ENCODE measurements at places on chromosomes 13 and 19. TPM values are rescaled to one million over a fixed set of nuclear protein-coding genes. Genes with fewer than 3 reads are reported as not detected.

- H3K27ac ChIP-seq = no peak overlapping the region
- no peaks in the 10 kb centered on the region for H3K36me3 ChIP-seq
- H3K4me3 ChIP-seq = no peak overlapping the region
- H3K4me1 ChIP-seq = no peaks in the 10 kb centered on the region
Observed at GRCh38 chr19:51754109-51754508, 2.4 kb upstream of the FPR1 start.

Gene OR7A5
- total RNA-seq = not detected

Gene RAB20
- total RNA-seq = 60.5 TPM

Gene CBY2
- not detected for total RNA-seq

- DNase-seq = no peak
- peak overlapping the region; percentile 32 for H3K4me3 ChIP-seq
- peaks cover 9% of the 10 kb centered on the region for H3K4me1 ChIP-seq
- no peaks in the 10 kb centered on the region for H3K36me3 ChIP-seq
- no peaks in the 10 kb centered on the region for H3K27me3 ChIP-seq
- no peak overlapping the region for H3K27ac ChIP-seq
Observed at GRCh38 chr19:46426506-46427162, 2.1 kb downstream of the PNMA8C start.

Gene HCN2
- total RNA-seq = not detected

Gene PLPPR2
- 6.8 TPM for total RNA-seq

DNA sequence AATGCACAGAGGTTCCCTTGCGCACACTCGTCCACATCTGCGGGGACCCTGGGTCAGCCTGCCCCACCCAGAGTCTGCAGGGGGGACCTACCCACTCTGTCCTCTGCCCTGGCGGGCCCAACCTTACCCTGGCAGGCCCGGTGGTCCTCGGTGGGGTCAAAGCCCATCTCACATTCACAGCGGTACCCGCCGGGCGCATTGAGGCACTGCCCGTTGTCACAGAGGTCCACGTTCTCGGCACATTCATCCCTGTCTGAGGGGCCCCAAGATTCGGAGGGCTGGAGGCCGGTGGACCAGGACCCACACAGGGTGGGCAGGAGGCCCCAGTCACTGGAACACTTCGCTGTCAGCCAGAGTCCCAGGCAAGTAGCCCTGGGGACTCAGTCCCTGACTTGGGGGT is 38.5 kb downstream of the FBN3 start:
- H3K27me3 ChIP-seq = no peaks in the 10 kb centered on the region
- H3K36me3 ChIP-seq = no peaks in the 10 kb centered on the region
- no peaks in the 10 kb centered on the region for H3K4me1 ChIP-seq
- H3K27ac ChIP-seq = no peak overlapping the region
- no peak for DNase-seq

- no peaks in the 10 kb centered on the region for H3K27me3 ChIP-seq
- H3K4me3 ChIP-seq = no peak overlapping the region
- H3K4me1 ChIP-seq = no peaks in the 10 kb centered on the region
- no peak overlapping the region for H3K27ac ChIP-seq
- no peaks in the 10 kb centered on the region for H3K36me3 ChIP-seq
Observed at GRCh38 chr19:18232540-18233223, 6.4 kb upstream of the PDE4C start.

Gene NKPD1
- total RNA-seq = not detected

GRCh38 chr13:24228852-24229458 is 68.4 kb downstream of the SPATA13 start:
- H3K27ac ChIP-seq = no peak overlapping the region
- H3K36me3 ChIP-seq = peaks cover 10% of the 10 kb centered on the region
- no peak overlapping the region for H3K4me3 ChIP-seq
- no peak for DNase-seq

Gene PNMA8A
- not detected for total RNA-seq

DNA sequence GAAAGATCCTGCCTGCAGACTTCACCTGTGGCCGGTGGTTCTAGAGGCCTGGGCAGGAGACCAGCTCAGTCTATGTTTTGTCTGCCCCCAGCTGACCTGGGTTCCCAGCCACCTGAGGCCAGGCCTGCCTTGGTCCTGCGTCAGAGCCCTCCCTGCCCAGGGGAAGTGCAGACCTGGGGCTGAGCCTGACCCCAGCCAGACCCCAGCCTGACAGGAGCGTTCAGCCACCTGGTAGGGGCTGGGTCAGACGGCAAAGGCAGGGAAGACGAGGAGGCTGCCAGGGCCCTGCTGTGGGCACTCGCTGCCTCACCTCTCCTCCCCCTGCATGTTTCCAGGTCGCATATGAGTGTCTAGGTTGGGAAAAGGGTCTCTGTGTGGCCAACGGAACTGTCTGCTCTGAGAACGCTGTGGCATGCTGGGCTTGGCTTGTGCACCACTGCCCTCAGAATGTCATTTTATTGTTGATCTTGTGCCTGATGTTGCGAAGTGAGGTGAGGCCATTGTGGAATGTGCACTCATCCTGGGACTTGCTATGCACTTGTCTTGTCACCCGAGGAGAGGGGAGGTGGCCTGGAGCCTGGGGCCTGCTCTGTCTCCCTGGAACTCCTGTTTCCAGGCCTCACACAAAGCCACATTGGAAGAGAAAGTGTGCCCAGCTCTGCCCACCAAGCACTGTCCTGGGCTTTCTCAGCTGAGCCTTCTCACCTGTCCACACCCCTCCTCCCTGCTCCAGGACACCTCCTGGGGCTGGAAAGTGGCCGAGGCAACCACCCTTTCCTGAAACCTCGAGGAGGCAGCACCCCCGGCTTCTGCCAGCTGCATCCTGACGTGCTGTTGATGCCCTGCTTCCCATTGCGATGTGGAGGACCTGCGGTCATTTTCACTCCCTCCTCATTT is 15.2 kb upstream of the MCF2L start:
- no peak overlapping the region for H3K27ac ChIP-seq
- peak; percentile 35 for DNase-seq
- H3K27me3 ChIP-seq = no peaks in the 10 kb centered on the region
- H3K36me3 ChIP-seq = no peaks in the 10 kb centered on the region
- no peak overlapping the region for H3K4me3 ChIP-seq
- H3K4me1 ChIP-seq = no peaks in the 10 kb centered on the region

Gene KCNRG
- total RNA-seq = 2.4 TPM

Gene ZNF765
- 9.9 TPM for total RNA-seq

- DNase-seq = no peak
- H3K36me3 ChIP-seq = no peaks in the 10 kb centered on the region
- no peaks in the 10 kb centered on the region for H3K27me3 ChIP-seq
Observed at GRCh38 chr19:23916991-23917390, 2.3 kb downstream of the ZNF726 start.

DNA sequence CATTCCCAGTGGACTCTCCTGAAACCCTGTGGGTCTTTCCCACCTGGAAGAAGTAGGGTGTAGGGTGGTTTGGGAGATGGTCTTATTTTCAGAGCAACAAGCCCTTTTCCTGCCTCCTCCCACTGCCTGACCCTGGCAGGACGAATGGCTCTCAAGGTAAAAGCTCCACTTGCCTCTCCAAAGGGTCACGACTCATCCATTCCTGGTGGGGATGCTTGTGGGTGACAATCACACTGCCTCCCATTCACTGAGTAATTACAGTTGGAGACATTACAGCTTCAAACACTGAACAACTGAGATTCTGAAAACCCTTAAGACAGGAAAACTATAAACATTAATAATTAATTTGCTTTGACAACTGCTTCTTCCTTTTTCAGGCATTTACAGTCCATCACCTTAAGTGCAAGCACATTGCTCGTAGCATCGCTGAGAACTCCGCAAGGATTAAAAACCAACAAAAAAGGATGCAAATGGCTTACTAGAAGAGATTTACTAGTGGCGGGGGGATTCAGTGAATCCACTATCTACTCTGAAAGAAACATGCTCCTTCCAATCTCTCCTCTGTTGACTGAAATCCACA is 199.6 kb upstream of the IRS2 start:
- H3K36me3 ChIP-seq = no peaks in the 10 kb centered on the region
- H3K4me3 ChIP-seq = no peak overlapping the region
- no peaks in the 10 kb centered on the region for H3K4me1 ChIP-seq

- H3K27me3 ChIP-seq = no peaks in the 10 kb centered on the region
- DNase-seq = peak; percentile 44
- no peak overlapping the region for H3K4me3 ChIP-seq
- H3K27ac ChIP-seq = no peak overlapping the region
- peaks cover 7% of the 10 kb centered on the region for H3K36me3 ChIP-seq
Observed at GRCh38 chr19:16355293-16356043, 30.8 kb downstream of the KLF2 start.

- no peak overlapping the region for H3K4me3 ChIP-seq
- DNase-seq = no peak
- no peaks in the 10 kb centered on the region for H3K36me3 ChIP-seq
- no peaks in the 10 kb centered on the region for H3K27me3 ChIP-seq
Observed at GRCh38 chr13:110468986-110469495, 92.5 kb downstream of the RAB20 start.

DNA sequence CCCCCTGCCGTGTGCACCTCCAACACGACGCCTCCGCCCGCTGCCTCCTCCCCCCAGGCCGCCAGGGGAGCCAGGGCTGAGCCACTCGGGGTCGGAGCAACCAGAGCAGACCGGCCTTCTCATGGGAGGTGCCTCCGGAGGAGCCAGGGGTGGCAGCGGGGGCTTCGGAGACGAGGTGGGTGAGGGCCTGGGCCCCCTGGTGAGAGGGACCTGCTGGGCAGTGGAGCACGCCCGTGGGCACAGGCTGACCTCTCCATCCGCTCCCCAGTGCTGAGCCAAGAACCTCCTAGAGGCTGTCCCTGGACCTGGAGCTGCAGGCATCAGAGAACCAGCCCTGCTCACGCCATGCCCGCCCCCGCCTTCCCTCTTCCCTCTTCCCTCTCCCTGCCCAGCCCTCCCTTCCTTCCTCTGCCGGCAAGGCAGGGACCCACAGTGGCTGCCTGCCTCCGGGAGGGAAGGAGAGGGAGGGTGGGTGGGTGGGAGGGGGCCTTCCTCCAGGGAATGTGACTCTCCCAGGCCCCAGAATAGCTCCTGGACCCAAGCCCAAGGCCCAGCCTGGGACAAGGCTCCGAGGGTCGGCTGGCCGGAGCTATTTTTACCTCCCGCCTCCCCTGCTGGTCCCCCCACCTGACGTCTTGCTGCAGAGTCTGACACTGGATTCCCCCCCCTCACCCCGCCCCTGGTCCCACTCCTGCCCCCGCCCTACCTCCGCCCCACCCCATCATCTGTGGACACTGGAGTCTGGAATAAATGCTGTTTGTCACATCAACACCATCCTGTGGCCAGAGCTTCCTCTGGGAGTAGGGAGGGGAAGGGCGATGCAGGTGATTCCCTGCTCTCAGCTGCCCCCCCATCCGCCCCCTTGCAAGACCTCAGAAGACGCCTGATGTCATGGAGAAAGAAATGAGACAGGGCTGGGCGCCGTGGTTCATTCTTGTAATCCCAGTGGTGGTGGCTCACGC is 12.0 kb downstream of the BCAM start:
- no peaks in the 10 kb centered on the region for H3K36me3 ChIP-seq
- H3K27me3 ChIP-seq = no peaks in the 10 kb centered on the region
- H3K4me3 ChIP-seq = no peak overlapping the region

DNA sequence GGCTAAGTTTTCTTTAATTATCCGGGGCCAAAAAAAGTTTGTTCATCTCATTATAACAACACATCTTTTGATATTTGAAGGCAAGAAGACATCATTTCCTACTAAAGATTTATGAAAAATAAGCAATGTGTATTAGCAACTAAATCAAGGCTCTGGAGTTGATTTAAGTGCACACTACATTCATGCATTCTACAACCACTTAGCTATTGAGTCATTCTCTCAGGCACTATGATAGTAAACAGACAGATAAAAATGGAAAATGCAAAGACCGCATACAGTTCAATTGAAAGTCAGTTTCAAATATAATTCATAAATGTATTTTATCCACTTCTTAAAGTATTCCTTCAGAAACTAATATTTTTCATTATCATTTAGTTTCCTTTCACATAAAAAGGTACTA is 1395.2 kb downstream of the PCDH9 start:
- H3K27me3 ChIP-seq = no peaks in the 10 kb centered on the region
- DNase-seq = no peak
- no peak overlapping the region for H3K4me3 ChIP-seq
- no peaks in the 10 kb centered on the region for H3K36me3 ChIP-seq

DNA sequence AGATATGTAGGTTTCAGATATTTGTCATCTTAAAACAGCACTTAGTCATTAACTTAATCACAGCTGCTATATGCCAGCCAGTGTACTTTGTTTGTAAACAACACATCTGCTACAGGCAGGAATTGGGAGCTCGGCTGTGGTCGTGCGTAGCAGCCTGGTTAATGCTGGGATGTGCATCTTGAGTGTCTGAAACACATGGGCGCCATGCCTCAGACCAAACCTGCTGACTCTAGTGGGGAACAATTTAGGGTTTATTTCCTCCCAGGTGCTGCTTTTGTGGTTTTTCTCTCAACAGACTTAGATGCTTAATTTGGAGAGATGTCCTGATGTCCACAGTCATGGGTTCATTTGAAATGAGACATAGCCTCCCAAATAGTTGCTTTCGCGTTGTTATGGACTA is 238.5 kb upstream of the TMTC4 start:
- no peaks in the 10 kb centered on the region for H3K36me3 ChIP-seq
- H3K27ac ChIP-seq = no peak overlapping the region
- H3K27me3 ChIP-seq = no peaks in the 10 kb centered on the region

- H3K27me3 ChIP-seq = no peaks in the 10 kb centered on the region
- peaks cover 5% of the 10 kb centered on the region for H3K36me3 ChIP-seq
- H3K4me3 ChIP-seq = no peak overlapping the region
- H3K27ac ChIP-seq = no peak overlapping the region
- DNase-seq = no peak
Observed at GRCh38 chr13:100645382-100645781, 29.2 kb downstream of the TMTC4 start.

GRCh38 chr13:24039621-24040475 is 120.7 kb upstream of the SPATA13 start:
- H3K27me3 ChIP-seq = no peaks in the 10 kb centered on the region
- no peak for DNase-seq

GRCh38 chr19:30256496-30256850 is 115.7 kb upstream of the ZNF536 start:
- H3K36me3 ChIP-seq = no peaks in the 10 kb centered on the region
- no peak overlapping the region for H3K4me3 ChIP-seq
- no peaks in the 10 kb centered on the region for H3K4me1 ChIP-seq
- no peaks in the 10 kb centered on the region for H3K27me3 ChIP-seq
- no peak for DNase-seq

DNA sequence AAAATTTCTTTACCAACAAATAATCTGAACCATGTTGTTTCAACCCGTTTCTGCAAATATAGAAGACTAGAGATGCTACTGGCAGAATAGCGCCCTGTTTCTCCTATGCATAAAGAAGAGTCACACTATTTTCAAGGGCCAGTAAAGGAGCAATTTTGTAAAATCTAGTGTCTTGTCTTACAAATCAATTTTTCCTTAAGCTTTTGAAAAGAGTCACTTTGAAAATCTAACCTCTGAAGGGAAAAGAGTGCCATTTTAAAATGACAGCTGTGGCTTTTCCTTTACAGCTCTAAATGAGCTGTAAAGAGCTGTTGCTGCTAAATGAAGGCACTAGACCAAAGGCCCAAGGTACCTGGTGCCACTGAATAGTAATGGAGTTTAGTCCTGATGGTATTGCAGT is 16.9 kb upstream of the GTF2F2 start:
- H3K4me1 ChIP-seq = no peaks in the 10 kb centered on the region
- DNase-seq = no peak
- H3K36me3 ChIP-seq = no peaks in the 10 kb centered on the region
- H3K4me3 ChIP-seq = no peak overlapping the region
- H3K27ac ChIP-seq = no peak overlapping the region

Gene PSG11
- not detected for total RNA-seq
